GM04503 (cell line): ENCODE measurements at places on chromosomes 7 and 10.

GRCh38 chr10:75417522-75417927 lies 13.9 kb upstream of the LRMDA start:
- no peak for DNase-seq

GRCh38 chr7:55050281-55050680 lies 31.5 kb downstream of the EGFR start:
- DNase-seq, result no peak

- peak; percentile 80 for DNase-seq
These were observed 139.8 kb downstream of the CUBN start for GRCh38 chr10:16989826-16990293.

GRCh38 chr10:79189853-79190435 lies 121.2 kb downstream of the ZMIZ1 start:
- DNase-seq, result no peak

DNA sequence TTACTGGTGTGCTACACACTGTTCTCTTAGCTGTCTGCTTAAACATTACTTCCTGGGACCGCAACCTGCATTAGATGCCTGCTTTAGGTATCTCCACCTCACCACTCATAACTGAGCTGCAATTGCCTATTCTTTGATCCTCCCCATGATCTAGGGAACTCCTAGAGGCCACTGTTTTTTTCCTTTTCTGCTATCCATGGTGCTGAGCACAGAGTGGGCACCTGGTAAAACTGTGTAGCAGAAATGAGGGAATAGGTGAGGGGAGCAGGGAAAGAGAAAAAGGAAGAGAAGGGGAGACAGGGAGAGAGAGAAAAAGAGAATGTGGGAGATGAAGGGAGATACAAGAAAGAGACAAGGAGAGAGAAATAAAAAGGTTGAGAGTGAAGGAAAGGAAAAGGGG lies 434.9 kb downstream of the ADRA2A start:
- no peak for DNase-seq

DNA sequence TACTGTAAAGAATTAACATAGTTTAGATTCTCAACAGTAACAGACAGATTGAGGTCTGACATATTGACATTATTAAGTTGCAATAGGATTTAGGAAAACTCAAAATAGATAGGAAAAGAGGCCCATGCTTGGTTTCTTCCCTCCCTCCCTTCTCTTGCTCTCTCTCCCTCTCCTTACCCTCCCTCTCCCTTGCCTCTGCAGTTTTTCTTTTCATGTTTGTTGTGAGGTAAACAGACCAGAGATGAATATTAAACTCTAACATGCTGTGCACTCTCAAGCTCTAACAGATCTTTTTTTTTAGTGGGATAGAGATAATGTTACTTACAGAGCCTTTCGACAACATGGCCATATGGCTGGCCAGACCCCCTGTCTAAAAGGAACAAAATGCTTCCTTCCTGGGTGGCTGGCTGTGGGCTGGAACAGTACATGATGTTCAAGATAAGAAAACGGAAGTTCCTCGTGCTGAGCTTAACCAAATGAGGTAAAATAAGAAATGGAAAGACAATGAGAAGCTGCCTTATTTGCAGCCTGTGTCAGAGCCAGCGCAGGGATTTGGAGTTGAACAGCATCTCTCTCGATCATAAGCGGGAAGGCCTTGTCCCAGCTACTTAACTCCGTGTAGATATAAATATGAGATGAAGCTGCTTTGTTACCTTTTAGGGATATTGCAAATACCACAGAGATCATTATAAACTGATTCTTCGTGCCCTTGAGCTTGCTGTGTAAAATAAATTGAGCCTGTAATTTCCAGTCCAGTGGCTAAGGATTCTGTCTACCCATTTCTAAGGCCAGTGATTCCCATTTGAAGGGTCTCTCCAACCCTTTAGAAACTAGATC lies 391.9 kb upstream of the NPVF start:
- DNase-seq, result no peak

GRCh38 chr7:156589808-156590207 lies 50.8 kb upstream of the RNF32 start:
- DNase-seq, result no peak

DNA sequence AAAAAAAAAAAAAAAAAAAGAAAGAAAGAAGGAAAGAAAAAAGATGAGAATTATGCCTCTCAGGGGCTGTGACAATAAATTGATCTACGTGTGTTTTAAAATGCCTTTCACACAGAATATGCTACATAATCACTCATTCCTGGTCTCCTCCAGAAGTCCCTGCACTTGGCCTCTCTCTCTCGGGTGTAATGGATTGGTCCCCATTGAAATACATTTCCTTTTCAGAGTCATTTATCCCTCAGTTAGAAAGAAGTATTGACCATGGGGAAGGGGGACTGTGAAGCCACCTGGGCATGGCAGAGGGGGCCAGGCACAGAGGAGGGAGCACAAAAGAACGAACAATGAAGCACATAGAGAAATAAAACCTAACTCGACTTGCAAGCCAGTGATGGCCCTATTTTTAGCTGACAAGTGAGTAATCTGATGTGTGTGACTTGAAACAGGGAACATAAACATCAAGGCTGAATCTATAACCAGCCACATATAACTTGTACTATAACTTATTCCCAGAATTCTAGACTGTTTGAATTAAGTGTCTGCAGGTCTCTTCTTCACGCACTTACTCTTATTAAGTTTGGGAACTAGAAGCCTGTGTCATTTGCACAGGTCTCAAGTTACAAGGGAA lies 490.8 kb downstream of the KCNMA1 start:
- DNase-seq, result no peak

DNA sequence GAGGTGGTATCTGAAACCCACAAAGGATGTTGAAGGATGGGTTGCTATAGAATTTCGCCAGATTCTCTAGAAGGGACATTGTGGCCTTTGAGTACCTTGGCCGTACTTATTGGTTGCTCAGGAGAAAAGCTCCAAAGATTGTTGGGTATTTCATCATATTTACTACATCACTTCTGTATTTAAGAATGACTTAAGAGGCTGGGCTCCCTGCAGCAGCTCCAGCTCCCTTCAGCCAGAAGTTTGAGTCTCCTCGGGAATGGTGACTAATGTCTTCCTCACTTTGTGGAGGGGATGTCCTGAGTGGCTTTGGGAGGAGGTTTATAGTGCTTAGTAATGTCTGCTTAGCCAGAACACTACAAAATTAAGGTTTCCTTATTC lies 18.1 kb downstream of the MINDY4 start:
- peak; percentile 82 for DNase-seq

- DNase-seq, result peak; percentile 15
These were observed 251.2 kb downstream of the POU6F2 start for GRCh38 chr7:39228946-39229345.

DNA sequence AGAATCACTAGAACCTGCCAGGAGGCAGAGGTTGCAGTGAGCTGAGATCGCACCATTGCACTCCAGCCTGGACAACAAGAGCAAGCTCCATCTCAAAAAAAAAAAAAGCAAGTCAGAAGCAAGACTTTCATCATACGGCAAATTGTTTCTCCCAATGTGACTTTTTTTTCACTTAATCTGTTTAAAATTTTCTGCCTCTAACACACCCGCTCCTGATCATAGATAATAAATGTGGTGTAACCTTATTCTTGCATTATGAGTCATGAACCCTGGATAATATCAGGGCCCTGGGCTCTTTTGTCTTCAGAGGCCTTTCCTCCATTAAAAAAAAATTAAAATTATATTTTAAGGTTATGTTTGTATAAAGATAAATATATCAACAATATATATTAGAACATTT lies 111.4 kb upstream of the JCAD start:
- peak; percentile 36 for DNase-seq

- no peak for DNase-seq
These were observed 3.8 kb downstream of the KAZALD1 start for GRCh38 chr10:101065481-101066145.

DNA sequence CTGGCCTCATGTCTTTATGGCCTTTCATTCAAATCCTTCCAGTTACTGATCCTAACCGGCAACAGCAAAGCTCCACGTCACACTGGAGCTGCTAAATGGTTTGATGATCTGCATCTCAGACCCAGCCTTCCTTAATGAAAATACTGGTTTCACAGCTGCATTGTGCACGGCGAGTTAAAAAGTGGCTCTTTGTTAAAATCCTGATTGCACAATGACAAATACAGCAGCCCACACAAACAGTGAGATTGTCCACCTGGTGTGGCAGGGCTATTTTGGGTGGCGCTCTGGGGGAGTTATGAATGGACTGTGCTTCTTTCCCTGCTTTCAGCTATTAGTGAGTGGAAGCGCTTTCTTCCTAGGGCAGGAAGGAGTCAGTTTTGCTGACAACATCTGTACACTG lies 63.4 kb upstream of the C1QL3 start:
- no peak for DNase-seq

DNA sequence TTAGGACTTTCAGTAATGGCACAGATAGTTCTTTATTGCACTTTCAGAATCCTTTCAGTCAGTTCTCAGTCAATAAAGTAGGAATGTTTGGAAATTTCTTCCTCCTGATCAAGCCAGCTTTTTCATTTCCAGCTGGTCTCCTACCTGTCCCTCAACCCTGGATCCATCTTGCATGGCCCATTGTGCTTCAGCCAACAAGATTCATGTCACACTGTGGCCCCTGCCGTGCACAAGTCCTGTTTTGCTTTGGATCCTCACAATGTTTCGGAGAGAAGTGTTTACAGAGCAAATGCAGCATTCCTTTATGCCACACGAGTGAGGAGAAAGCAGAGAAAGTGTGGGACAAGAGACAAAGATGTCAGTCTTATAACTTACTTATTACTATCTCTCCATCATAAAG lies 1694.7 kb upstream of the LRRTM3 start:
- no peak for DNase-seq

DNA sequence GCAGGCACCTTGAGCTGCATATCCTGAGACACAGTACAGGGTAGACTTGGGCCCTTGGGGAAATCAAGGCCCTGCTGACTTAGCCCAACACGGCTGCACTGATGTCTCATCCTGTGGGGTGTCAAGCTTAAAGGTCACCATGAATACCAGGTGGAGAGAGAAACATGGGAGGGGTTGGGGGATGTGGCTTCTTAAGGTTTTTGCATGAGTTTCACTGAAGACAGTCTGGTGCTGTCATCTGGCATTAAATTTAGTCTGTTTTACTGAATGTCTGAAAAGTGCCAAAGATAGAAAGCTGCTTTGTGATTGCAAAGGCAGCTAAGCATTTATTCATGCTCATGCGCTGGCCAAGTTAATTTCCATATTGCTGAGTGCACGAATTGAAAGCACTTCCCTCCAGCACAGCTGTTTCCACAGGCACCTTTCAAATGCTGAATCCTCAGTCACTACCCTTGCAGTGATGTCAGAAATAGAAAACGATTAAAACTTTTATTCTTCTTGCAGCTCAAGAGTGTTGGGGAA lies 102.1 kb downstream of the OSBPL3 start:
- no peak for DNase-seq

DNA sequence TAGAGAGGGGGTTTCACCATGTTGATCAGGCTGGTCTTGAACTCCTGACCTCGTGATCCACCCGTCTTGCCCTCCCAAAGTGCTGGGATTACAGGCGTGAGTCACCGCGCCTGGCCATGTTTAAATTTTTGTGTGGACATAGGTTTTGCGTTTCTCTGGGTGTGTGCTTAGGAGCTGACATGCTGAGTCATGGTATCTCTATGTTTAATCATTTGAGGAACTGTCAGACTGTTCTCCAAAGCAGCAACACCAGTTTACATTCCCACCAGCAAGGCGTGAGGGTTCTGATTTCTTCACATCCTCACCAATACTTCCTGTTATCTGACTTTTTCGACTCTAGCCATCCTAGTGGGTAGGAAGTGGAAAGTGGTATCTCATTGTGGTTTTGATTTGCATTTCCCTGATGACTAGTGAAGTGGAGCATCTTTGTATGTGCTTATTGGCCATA lies 153.7 kb downstream of the DNAJB6 start:
- peak; percentile 17 for DNase-seq

DNA sequence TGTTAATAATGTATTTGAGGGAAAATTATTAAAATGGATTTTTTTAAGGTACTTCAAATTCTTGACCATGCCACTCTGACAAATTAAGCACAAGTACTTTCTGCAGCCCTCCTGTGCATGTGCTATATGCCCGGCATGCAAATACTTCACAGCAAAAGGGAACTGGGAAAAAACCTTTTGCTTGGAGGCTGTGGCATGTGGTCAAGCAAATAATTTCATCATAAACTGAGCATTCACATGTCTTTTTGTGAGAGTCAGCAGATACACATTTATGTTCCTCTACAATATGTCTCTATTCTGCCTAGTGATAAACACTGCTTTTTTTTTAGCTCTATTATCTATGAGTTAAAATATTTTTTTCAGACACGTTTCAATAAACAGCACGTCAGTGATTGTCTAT lies 53.7 kb upstream of the SEMA3A start:
- DNase-seq, result no peak

DNA sequence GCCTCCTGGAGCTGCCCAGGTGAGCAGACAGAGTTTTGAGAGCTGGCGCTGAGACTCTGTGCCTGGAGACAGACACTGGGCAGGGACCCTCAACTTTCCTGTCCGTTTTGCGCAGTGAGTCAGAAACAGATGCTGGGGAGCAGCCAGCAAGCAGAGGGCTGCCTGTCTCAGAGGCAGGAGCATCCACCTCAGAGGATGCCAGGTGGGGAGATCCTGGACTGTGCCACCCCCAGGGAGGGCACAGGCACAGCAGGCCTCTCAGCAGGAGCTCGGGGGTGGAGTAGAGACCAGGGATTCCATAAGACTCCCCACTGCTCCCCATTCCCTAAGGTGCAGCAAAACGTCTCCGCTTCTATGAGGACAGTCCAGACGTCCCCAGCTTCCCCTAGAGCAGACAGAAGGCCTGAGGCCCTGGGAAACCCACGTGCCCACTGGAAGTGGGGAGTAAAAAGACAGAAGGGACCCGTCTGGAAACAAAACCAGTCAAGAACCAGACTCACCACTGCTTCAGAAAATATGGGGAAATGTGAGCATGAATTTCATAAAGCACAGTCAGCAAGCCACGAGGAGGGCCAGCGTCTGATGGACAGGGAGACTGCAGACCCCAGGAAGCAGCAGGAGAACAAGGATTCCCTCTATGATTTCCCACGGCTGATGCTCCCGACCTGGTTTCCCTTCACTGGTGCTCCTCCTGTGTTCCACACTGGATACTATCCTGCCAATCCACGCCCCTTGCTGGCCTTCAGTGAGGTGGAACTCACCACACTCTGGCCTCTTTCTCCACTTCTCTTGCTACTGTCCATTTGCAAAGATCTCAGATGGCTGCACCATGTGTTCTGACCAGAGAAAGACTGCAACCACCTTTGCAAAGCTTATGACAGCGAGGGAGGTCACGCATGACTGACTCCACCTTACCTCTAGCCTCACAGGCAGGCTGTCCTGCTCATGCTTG lies 151.3 kb upstream of the FAM20C start:
- DNase-seq, result no peak
